ENCODE measurements at places on chromosomes 11 and 22. TPM values are rescaled to one million over a fixed set of nuclear protein-coding genes. Genes with fewer than 3 reads are reported as not detected.

Gene NECTIN1
- 27.4 TPM for total RNA-seq

DNA sequence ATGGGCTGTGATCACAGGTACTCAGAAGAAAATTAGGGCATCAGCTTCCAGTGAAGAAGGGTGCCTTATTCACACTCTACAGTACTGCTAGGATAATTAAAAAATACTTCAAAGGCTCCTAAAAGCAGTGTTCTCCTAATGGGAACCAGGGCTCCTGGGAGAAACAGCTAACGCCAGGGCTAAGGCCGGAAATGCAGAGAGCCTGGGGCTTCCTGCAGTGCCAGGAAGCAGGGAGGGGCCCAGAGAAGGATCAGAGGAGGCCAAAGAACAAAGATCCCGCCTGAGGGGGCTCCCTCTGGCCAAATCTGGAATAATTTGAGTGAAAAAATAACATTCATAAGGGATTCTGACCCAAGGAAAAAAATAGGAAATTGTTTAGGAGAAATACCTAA is 27.5 kb downstream of the TOLLIP start:
- DNase-seq, result no peak

- peak; percentile 73 for DNase-seq
Observed at GRCh38 chr11:75450826-75451821, 18.1 kb upstream of the KLHL35 start.

Gene LMNTD2
- 1.1 TPM for total RNA-seq

DNA sequence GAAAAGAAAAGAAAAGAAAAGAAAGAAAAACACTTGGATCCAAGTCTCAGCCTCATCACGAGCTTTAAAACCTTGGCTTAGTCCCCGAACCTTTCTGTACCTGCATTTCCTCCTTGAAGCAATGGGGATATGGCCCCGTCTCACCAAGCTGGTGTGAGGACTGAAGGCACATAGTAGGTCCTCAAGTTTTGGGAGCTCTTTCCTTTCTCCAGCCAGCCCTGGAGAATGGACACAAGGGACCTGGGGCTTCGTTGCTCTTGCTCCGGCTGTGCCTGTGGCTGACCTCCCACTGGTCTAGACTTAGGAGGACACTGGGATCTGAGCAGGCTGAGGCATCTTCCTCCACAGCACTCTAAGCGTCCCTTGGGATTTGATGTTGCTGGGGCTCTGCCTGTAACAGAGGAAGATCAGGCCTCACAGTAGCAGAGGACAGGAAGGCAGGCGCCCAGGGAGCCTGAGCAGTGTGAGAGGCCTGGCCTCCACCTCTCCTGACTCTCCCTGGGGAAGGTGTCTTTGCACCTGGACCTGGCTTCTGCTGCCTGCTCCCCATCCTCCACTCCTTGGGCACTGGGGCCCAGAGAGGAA is 32.8 kb downstream of the KCNC1 start:
- no peak for DNase-seq

- DNase-seq, result no peak
Observed at GRCh38 chr11:16986434-16987204, 27.6 kb downstream of the PLEKHA7 start.

GRCh38 chr11:70799386-70799785 is 401.1 kb downstream of the CTTN start:
- no peak for DNase-seq

Gene GLB1L2
- 2.0 TPM for total RNA-seq

Gene SNX19
- 33.4 TPM for total RNA-seq

DNA sequence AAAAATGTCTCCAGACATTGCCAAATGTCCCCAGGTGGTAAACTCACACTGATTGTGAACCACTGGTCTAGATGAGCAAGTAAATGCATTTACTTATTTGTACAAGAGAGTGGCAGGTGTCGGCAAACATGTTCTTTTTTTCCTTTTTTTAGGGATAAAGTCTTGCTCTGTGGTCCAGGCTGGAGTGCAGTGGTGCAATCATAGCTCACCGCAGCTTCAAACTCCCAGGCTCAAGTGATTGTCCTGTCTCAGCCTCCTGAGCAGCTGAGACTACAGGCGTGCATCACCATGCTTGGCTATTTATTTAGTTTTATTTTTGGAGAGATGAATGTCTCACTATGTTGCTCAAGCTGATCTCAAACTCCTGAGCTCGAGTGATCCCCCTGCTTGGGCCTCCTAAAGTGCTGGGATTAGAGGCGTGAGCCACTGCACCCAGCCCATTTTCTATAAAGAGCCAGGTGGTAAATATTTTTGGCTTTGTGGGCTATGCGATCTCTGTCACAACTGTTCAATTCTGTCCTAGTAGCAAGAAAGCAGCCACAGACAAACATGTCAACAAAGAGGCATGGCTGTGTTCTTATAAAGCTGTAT is 1.4 kb downstream of the VPREB1 start:
- no peak for DNase-seq

Gene MS4A15
- not detected for total RNA-seq

GRCh38 chr11:116413301-116414242 is 359.2 kb downstream of the BUD13 start:
- DNase-seq, result peak; percentile 13

Gene DDI1
- not detected for total RNA-seq

Gene PRG2
- total RNA-seq, result not detected

GRCh38 chr22:46269564-46269963 is 1.8 kb downstream of the TTC38 start:
- DNase-seq, result no peak

DNA sequence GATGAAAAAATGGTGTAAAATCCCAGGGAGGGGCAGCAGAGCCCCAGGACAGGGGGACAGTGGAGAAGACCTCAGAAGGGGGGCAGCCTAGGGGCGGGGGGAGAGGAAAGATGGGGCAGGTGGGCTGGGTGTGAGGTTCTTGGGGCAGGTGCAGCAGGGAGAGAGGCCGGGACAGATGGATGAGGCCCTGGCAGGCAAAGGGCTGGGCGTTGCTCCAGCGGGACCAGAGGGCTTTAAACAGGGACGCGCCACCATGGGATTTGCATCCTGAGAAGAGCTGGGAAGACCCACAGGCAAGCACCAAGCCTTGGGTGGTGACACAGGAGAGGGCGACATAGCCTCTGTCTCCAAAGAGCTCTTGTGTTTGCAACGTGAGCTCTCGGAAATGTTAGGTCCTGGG is 1342.8 kb downstream of the TBC1D22A start:
- no peak for DNase-seq

- no peak for DNase-seq
Observed at GRCh38 chr11:34145073-34145472, 39.6 kb downstream of the NAT10 start.

- no peak for DNase-seq
Observed at GRCh38 chr11:72723508-72723907, 28.7 kb downstream of the ARAP1 start.

DNA sequence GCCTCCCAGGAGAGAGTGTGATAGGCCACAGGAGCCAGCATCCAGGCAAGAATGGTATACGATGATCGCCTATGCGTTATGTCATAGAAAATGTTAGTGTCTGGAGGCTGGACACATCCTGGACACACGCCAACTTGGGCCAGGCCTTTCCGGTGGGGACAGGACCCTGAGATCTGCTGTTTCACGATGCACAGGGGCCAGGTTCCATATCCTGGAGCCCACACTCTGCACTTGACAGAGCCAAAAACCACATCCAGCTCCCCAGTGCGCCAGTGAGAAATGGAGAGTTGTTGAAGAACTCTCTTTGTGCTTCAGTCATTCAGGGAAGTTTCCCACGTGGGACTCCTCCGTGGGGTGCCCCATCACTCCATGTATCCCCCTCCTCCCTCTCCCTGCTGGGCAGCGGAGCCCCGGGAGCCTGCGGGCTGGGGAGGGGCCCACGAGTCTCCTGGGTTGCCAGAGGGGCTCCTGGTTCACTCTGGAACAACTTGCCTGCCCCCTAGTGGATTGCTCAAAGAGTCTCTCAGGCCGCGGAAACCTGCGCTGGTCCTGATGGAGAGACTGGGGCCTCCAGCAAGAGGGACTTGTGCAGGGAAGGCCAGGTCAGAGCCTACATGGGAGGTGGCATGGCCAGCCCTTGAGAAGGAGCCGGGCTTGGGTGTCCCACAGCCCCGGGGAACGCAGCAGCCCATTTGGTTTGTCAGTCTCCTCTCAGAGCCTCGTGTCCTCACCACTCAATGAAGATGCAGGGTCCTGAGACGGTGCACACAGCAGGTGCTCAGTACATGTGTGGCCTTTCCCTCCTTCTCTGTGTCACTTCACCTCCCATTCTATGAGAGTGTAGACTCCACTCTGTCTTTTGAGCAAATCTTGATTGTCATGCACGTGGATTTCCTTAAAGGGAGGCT is 10.2 kb upstream of the LRRC32 start:
- peak; percentile 92 for DNase-seq
